ENCODE measurements at places on chromosomes 13 and 19.

DNA sequence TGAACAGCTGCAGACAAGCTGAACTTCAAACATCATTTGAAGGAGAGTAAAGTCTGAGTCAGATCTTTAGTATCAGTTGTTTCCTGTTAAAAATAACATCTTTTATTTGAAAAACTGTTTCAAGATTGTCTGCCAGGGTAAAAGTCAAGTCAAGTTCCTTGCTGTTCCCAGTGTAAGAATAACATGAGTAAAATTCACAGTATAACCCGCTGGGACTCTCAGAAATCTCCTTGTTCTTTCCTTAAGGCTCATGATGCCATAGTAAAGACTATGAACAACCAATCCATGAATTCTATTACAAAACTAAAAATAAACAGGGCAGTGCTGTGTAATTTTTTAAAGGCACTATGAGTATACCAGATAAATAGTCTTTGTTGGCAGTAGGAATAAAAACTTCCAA lies 112.9 kb downstream of the IRS2 start:
- DNase-seq = no peak

- DNase-seq = no peak
These were observed 540.8 kb downstream of the OLFM4 start for GRCh38 chr13:53569453-53569852.

GRCh38 chr19:44661904-44662303 lies 9.4 kb upstream of the CEACAM19 start:
- DNase-seq = no peak

DNA sequence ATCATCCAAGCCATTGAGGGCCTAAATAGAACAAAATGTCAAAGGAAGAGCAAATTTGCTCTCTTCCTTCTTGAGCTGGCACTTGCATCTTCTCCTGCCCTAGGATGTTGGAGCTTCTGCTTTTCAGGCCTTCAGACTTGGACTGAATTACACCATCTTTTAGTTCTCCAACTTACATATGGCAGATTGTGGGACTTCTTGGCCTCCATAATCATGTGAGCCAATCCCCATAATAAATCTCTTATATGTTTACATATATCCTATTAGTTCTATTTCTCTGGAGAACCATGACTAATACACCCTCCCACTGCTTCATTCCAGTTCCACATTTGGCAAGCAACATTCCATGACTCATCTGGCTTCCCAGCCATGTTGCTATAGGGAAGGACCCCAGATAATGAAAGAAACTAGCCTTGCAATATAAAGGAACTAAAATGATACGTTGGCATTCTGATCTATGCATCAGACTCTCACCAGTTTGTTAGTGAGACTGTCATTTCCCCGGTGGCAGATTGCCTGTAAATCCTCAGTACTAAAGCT lies 11.0 kb upstream of the ACOD1 start:
- no peak for DNase-seq

GRCh38 chr13:39385154-39385553 lies 217.8 kb downstream of the LHFPL6 start:
- no peak for DNase-seq

- no peak for DNase-seq
These were observed 89.4 kb downstream of the DPF1 start for GRCh38 chr19:38134540-38135149.

- DNase-seq = no peak
These were observed 6.9 kb upstream of the CDK8 start for GRCh38 chr13:26247011-26247410.

- DNase-seq = no peak
These were observed 7.5 kb upstream of the ARHGEF18 start for GRCh38 chr19:7340959-7341837.

- DNase-seq = no peak
These were observed 50.6 kb downstream of the CELF5 start for GRCh38 chr19:3274942-3275582.

GRCh38 chr13:46176756-46177155 lies 5.2 kb downstream of the LCP1 start:
- no peak for DNase-seq

GRCh38 chr13:44011036-44011435 lies 131.3 kb downstream of the LACC1 start:
- no peak for DNase-seq

DNA sequence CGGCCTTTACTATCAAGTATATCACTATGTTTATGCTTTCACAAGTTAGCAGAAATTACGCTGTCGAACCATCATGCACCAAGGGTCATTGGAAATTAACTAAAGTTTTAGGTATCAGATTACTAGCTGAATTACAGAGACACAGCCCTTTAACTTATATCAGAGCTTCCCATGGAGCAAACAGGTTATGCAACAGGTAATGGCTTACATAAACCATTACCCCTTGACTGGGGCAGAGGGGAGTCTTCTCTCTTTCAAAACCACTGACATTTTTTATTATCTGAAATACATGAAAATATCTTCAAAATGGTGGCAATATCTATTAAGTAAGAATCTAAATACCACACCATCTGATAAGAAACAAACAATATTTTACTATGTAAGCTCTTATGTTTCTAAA lies 1692.9 kb upstream of the SLC10A2 start:
- no peak for DNase-seq

DNA sequence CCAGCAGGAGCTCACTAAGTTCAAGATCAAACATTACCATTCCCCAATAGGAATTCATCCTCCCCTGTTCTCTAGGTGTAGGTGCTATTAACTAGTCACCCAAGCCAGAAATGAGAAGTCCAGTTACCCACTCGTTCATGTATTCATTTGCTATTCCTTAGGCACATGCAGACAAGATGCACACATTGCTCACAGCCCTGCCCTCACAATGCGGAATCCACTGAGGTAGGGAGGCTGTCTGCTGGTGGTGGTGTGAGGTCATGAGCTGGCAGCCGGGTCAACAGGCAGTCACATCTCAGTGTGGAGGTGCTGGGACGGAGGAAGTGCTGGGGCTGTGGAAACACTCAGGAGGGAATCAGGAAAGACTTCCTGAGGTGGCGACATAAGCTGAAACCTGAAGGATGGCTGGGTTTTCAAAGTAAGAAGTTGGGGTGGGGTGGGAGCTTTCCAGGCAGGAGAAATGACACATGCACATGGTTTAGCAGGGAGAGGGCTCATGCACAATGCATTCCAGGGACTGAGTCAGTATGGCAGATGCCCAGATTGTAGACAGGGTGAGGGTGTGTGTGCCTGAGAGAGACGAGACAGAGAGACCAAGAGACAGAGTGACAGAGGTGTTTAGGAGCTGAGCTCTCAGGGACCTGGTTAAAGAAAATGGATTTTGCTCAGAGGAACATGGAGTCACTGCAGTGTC lies 117.6 kb downstream of the USP12 start:
- no peak for DNase-seq

DNA sequence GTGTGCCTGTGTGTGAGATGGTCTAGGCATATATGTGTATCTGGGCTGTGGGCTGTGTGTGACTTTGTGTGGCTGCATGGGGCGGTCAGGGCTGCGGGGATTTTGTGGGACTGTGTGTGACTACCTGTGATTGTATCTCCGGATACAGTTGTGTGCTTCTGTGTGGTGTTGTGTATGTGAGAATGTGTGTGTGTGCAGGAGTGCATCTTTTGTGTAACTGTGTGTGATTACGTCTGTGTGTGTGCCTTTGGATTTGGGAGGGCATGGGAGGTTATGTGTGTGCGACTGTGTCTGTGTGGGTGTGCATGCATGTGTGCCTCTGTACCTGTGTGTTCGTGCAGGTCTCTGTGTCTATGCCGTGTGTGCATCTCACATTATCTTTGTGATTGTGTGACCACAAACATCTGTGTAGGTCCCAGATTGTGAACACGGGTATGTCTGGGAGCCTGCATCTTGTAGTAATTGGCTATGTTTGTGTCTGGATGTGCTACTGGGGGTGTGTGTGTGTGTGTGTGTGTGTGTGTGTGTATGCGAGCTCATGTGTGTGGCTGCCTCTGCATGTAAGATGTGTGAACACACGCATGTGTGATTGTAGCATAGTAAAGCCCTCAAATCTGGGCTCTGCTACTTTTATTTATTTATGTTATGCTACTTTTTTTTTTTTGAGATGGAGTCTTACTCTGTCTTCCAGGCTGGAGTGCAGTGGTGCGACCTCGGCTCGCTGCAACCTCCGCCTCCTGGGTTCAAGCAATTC lies 7.6 kb downstream of the EHD2 start:
- no peak for DNase-seq

- no peak for DNase-seq
These were observed 622 bp upstream of the FXYD5 start for GRCh38 chr19:35153701-35154524.

DNA sequence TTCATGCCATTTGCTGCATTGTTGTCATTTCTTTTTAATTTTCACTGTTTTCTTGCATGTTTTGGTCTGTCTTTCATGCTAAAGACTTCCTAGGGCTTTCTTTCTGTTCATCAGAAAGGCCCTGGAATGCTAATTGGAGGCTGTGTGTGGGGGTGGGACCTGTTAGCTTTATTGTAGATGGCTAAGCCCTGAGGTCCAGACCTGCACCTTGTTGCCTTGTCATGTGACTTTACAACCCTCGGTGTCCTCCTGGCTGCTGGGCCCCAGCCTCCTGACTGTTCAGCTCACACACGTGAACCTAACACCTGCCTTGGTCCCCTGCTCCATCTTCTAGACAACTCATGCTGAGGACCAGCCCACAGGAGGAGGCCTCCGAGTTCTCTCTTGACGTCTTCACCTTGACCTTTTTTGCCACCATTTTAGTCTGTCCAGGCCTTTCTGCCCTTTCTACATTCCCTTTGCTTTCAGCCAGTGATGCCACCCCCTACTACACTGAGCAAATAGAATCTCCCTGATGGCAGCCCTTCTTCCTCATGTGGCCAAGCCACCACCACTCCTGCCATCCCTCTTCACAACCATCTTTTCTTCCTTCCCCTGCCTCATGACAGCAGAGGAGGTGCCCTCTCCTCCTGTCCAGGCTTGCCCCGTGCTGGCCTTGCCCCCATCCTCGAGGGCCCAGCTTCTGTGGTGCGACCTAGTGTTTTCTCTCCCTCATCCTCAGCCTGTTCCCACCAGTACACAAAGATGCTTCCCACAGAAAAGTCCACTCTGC lies 41.4 kb upstream of the GPI start:
- DNase-seq = no peak

GRCh38 chr19:14683439-14683838 lies 6.4 kb upstream of the ZNF333 start:
- no peak for DNase-seq

DNA sequence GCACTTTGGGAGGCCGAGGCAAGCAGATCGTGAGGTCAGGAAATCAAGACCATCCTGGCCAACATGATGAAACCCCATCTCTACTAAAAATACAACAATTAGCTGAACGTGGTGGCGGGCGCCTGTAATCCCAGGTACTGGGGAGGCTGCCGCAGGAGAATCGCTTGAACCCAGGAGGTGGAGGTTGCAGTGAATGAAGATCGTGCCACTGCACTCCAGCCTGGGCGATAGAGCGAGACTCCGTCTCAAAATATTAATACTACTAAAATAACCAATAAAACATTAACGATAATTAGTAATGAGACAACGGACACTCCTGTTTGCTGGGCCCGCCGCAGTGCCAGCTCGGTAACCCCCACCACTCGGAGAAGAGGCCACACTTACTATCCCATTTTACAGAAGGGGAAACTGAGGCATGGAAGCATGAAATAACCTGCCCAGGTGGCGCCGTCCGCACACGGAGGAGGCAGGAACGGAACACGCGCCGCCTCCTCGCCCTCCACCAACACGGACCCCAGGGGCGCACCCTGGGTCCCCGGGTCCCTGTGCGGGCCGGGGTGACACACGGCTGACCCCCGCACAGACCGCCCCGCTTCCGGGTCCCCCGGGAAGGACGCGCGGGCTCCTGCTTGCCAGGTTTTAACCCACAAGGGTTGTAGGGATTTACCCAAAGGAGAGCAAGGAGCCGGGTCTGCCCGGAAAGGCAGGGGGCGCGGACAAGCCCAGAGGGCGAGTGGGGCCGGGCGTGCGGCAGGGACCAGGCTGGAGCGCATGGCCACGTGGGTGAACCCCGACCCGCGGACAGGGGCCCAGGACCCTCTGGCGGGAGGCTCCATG lies 1.6 kb downstream of the R3HDM4 start:
- DNase-seq = no peak

DNA sequence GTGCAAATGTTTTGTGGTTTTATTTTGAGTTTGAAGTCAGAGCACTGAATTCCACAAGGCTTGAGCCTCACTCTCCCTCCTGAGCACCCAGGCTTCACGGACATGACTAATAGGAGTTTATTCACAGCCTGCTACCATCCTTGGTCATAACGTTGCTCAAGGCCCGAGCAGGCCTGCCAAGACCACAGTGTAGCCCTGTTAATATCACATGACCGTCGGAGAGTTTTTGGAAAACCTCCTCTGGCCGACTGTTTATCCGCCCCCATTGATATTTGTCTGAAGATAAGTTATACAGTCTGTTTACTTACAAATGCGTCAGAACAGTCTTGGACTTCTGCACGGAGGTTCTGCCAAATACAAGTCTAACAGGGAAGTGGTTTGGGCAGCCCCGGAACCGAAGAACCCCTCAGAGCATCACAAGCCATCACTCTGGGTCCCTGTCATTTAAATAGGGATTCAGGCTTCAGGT lies 89.9 kb downstream of the COL4A2 start:
- DNase-seq = no peak

DNA sequence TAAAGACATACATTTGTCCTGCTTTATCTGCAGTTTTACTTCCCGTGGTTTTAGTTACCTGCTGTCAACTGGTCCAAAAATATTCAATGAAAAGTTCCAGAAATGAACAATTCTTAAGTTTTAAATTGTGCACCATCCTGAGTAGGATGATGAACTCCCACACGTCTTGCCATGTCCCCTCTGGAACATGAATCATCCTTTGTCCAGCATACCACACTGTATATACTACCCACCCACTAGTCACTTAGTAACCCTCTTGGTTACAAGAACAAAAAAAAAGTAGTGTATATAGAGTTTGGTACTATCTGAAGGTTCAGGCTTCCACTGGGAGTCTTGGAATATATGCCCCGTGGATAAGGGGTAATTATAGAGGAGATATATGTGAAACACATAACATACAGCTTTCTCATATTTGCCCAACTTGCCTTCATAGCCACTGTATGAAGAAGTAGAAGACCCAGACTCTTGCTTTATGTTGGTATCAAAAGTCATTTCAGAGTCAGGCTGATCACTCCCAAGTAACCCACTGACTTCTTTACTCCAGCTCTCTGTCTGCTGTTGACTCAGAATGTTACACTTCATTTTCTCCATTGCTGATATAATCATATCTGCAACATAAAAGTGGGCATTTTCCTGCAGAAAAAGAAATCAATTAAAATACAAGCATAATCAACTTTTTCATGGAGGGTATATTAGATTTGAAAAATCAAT lies 19.3 kb downstream of the RUBCNL start:
- DNase-seq = no peak
